ENCODE measurements at places on chromosomes 5 and 9.
A peak's percentile ranks its signal among the peaks of the same experiment; 100 is the strongest.

GRCh38 chr9:98185611-98186171 is 6.7 kb downstream of the CORO2A start:
- no peak for DNase-seq

GRCh38 chr5:32168460-32169033 is 5.6 kb downstream of the GOLPH3 start:
- no peak for DNase-seq

DNA sequence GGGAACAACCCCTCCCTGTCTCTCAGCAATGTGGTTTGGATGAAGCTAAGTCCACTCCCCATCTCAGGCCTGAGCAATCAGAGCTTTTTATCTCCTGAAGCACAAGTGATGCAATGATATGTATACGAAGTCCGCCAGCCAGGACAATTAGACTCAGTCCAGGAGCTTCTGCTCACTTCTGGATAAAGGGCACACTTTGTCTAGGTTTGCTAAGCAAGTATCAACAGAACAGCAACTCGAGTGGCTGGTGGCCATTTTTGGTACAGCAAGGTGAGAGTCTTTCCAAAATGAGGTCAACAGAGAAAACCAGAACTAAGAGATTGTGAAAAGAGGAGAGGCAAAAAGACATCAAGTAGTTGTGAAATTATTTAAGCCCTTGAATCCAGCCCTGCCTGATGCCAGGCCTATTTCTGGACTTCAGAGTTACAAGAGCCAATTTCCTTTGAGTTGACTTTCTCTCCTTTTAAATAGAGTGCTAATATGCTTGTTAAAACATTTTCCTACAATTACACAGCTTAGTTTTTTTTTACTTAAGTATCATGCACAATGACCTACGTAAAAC is 8.2 kb downstream of the NDUFA8 start:
- DNase-seq: no peak

DNA sequence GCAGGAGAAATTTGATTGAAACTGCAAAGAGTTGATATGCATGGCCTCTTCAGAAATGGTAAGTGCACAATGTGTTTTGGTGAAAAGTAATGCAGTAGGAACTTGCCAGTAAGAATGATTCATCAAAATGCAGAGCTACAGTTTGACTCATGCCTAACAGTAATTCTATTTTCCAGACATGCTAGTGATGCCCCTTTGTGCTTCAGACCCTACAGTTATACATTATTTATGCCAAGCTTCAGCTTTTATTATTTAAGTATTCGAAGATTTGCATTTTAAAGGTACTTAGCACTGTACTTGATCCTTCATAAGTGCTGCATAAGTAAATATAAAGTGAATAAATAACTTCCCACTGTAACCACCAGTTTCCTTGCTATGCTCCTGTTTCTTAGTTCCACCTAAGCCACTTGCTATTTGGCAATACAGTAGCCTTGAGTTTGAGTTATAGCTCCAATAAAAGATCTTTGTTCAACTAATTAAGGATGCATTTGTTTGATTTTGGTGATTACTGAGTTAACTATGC is 3.6 kb upstream of the SPATA31E1 start:
- DNase-seq: no peak

GRCh38 chr5:1310118-1310517 is 15.2 kb upstream of the TERT start:
- DNase-seq: no peak

DNA sequence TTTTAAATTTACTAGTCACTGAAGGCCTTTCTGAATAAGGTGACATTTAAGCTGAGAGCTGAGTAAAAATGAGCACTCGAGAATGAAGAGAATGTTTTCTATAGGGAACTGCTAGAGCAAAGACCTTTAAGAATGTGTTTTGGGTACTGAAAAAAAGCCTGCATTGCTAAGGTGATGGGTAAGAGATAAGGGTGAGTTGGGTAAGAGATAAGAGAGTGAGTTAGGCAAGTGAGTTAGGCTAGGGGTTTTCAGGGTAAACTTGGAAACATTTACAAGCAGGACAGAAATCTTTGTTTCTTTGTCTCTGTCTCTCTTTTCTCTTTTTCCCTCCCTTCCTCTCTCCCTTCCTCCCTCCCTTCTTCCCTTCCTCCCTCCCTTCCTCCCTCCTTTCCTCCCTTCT is 5.6 kb downstream of the RAD23B start:
- no peak for DNase-seq

DNA sequence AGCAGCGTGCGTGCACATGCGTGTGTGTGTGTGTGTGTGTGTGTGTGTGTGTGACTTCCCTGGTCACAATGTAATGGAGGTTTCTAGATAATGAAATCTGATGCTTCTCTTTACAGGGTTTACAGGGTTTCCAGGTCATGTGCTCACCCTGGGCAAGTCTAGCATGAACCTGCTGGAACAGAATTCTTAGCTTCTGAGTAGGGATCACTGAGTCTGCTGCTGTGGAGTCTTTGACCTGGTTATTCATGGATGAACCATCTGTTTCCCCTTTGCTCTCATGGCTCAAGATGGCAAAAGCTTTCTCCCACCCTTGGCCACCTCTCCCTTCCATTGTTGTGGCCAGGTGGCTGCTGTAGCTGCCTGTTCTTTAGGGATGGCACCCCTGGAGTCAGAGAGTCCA is 111.6 kb upstream of the SHB start:
- DNase-seq: no peak

DNA sequence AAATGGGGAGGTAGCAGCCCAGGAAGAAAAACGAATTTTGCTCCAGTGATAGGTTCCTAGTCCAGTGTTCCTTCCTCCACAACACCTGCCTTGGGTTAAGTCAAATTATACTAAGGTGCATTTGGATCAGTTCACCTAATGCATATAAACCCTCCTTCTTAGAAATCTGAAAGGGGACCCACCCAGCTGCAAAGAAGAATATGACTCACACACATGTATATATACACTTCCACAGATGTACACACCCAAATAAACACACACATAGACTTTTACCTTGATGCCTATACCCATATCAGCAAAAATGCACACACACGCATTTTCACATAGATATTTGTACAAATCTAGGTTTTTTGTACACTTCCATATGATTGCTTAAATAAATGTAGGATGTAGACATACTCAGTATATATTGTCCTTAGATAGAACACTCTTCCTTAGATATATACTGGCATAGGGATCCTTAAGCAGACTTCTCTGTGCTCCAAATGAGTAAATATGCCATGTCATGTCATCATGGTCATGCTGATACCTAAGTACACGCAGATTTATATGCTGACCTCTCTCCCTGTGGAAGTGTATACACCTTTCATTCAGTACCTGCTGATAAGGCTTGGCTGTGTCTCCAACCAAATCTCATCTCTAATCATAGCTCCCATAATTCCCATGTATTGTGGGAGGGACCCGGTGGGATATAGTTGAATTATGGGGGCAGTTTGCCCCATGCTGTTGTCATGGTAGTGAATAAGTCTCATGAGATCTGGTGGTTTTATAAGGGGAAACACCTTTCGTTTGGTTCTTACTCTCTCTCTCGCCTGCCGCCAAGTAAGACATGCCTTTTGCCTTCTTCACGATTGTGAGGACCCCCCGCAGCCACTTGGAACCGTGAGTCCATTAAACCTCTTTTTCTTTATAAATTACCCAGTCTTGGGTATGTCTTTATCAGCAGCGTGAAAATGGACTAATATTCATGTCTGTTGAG is 10.2 kb downstream of the ADRB2 start:
- no peak for DNase-seq

- DNase-seq: no peak
Observed at GRCh38 chr5:123699571-123699970, 187.6 kb downstream of the CSNK1G3 start.

DNA sequence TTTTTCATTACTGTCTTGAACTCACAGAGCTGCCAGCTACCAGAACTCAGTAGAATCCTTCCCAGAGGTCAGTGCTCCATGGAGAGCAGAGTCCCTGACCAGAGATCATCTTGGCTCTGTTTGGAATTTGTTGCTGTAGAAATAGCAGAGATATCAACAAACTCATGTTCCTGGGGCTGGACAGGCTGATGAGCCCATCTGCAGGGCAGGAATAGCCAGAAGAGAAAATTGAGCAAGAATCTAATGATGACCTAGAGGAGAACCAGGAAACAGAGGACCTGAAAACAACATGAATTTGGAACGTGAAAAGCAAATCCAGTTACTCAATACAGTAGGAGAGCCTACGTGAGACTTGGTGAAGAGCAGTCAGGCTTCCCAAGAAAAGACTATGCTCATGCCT is 437.8 kb downstream of the PLK2 start:
- DNase-seq: no peak

- no peak for DNase-seq
Observed at GRCh38 chr5:73938280-73938937, 312.4 kb downstream of the ARHGEF28 start.

DNA sequence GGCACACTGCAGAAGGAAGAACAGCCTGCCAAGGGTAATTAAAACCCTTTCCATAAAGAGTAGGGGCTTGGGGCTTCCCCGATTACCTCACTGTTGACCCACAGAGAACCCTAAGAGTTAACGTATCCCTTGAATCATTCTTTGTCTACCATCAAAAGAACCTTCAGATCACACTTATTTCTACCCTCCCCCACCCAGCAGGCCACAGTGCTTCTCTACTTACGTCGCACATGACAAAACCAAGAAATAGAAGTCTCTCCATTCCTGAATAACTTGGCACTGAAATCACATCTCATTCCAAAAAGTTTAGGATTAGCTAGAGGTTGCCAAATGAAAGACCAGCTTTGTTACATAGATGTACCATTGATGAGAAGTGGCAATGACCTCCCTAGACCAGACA is 268.7 kb upstream of the GAS1 start:
- no peak for DNase-seq

- peak; percentile 14 for DNase-seq
Observed at GRCh38 chr5:174327317-174327864, 281.9 kb downstream of the NSG2 start.

GRCh38 chr9:110526426-110526825 is 53.1 kb downstream of the SVEP1 start:
- DNase-seq: no peak

- DNase-seq: no peak
Observed at GRCh38 chr5:149667084-149667828, 62.9 kb upstream of the PPARGC1B start.

DNA sequence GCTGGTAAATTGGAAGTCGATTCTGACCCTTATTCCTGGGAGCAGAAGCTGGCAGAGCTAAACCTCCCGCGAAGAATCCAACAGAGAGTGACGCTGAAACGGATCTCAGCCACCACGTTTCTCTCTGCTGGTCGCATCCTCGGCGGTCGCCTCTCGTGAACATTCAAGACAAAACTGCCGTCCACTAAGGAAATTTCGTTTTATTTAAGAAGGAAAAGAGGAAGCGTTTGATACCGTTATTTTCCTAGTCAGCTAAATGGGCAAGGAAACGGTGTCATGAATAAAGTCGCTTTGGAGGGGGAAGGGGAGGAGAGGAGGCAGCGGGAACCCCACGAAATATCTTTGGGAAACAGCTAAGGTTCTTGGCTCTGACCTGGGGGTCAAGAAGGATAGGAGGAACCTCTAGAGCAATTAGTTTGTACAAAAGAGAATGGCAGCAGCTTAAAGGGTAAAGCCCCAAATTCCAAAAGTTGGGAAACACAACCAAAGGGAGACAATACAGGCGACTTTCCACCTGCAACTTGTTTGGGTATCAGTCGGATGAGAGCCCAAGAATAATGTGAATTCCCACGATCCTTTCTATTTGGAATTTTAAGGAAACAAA is 1.9 kb downstream of the FOXB2 start:
- no peak for DNase-seq

DNA sequence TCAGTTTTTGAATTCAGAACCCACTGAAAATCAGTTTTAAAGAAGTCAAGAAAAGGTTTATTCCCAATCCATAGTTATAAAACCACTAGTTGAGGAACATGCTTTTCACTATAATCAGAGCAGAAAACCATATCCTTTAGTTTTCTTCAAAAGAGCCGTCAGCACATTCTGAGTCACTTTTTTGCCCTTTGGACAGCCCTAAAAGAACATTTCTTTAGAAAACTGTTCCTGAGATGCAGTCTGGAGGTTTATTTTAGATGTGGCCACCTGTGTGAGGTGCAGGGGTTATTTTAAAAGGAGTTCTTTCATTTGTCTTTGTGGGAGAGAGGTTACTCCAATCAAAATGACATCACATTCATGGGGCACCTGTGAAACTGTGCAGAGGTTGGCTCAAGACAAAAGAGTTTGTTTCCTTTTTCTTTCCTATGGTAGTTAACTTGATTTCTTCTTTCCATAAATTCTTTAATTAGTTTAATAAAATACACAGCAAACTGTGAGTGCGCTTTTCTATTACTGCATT is 221.6 kb upstream of the RPS23 start:
- no peak for DNase-seq

GRCh38 chr5:150579462-150580400 is 60.7 kb upstream of the SYNPO start:
- no peak for DNase-seq

GRCh38 chr5:139243425-139243970 is 45.3 kb upstream of the SIL1 start:
- DNase-seq: no peak

GRCh38 chr5:102863764-102864560 is 108.9 kb downstream of the PAM start:
- DNase-seq: no peak

DNA sequence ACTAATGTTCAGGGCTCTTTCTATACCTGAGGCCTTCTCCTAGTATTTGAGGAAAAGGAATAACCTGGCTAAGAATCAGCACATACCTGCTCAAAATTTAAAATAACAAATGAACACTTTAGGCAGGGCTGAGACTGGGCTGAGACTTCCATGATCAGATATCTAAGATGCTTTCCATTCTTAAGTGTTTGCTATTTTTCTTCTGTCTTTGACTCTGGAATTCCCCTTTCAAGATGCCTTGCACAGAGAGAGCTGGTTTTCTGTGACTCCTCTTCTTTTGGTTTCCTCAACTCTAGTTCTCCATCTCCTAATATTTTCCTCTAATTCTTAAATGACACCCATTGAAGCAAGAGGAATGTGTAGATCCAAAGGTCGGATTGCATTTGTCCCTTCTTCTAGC is 61.1 kb downstream of the DPYSL3 start:
- DNase-seq: no peak

DNA sequence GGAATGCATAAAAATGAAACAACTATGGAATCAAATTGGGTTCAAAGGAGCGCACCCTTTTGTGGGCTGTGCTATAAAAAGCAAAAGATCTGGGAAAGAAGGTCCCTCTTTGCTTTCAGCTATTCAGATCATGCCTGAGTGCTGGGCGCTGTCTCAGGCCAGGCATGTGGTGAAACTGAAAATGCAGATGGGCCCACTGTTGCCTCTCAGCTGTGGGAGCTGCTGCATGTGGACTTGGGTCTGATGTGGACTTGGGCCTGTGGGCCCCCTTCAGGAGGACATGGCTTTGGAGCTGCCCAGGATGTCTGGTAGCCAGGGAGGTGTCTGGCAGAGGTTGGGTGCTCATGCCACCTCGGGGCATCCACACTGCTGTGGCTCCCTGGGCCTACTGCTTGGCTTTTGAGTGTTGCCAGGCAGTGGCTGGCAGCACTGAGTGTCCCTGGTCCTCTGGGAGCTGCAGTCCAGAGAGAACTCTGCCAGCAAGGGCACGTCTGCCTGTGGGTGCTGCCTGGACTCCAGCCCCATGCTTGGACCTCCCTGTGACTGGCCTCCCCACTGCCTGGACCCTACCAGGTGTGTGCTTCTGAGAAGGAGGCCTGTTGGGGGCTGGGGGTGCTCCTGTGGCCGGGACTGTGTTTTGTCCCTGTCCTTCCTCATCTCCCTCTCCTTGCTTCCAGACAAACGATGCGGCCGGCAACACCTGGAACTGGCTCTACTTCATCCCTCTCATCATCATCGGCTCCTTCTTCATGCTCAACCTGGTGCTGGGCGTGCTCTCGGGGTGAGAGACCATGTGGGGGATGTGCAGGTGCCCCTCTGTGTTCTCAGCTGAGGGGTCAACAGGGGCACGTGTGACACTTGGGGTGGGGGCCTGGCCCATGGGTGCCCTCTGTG is 74.3 kb downstream of the CACNA1B start:
- DNase-seq: no peak

GRCh38 chr9:18362901-18363685 is 110.9 kb upstream of the ADAMTSL1 start:
- DNase-seq: no peak
